HT1080 (cell line): ENCODE measurements at places on chromosomes 7 and 10. TPM values are rescaled to one million over a fixed set of nuclear protein-coding genes. Genes with fewer than 3 reads are reported as not detected.
A peak's percentile ranks its signal among the peaks of the same experiment; 100 is the strongest.

DNA sequence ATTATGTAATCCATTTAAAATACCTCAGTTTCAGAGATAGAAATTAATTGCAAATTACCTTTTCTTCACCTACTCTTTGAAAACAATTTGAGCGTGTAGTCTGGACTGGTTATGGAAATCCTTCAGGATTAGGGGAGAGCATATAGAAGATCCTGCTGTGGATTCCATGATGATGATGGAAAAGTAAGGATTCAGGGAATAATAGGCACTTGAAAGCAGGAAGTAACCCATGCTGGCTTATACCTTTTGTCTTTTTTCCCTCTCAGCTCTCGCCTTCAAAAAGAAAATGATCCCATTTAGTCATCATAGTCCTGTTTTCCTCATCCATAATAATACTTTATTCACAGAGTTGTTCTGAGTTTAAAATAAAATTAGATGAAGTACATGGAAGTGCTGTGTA, 4.4 kb downstream of the HBP1 start:
- no peak for DNase-seq

DNA sequence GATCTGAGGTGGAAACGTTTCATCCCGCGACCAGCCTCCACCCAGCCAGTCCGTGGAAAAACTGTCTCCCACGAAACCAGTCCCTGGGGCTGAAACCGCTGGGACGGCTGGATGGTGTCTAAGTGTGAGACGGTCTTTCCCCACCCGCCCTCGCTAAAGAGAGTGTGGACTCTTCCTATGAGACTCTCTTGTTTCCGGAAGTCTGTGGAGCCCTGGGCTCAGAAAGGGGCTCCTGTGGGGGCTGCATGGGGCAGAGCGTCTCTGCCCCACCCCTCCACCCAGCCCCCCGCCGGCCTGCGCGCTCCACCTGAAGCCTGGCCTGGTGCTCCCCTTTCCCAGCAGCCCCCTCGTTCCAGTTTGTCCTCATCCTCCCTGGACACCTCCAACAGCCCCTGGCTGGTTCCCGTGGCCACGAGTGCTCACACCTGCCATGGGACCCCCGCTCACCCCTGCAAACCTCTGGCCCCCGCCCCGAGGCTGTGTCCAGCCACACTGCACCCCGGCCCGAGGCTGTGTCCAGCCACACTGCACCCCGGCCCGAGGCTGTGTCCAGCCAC, 28.7 kb downstream of the CFAP46 start:
- DNase-seq: no peak

Gene STEAP4
- not detected in 2 replicates for total RNA-seq

GRCh38 chr10:124498056-124498455, 36.4 kb downstream of the LHPP start:
- no peak for DNase-seq

DNA sequence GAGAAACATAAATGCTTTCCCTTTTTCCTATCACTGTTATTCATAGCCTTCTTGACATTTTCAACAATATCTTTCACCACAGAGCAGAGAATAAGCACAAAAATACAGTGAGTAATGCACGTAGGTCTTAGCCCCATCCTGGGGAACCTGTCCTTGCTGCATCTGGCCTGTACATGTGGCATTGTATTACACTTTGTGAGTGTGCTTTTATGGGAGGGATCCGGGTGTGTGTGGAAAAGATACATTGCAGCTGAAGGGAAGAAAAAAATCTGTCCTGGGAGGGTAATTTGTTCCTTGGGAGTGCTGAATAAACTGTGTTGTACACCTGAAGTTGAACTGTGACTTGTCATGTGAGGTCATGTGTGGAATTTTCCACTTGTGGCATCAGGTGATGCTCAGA, 422.7 kb upstream of the LRGUK start:
- peak; percentile 8 for DNase-seq

Gene NKX1-2
- 0.05 TPM in 1 of 2 replicates, not detected in the other for total RNA-seq

Gene IFIT1B
- total RNA-seq: not detected in 2 replicates

Gene ERV3-1
- total RNA-seq: 1.5 and 1.7 TPM in 2 replicates

DNA sequence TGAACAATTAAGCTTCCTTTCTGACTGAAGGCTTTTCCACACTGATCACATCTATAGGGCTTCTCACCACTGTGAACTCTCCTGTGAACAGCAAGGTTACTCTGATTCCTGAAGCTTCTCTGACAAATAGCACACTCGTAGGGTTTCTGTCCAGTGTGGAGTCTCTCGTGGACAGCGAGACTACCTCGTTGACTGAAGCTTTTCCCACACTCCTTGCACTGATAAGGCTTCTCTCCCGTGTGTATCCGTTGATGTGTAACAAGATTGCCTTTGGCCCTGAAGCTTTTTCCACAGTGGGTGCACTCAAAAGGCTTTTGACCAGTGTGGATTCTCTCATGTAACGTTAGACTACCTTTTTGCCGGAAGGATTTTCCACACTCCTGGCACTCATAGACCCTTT, 4.4 kb downstream of the ZNF32 start:
- DNase-seq: no peak

- peak; percentile 75 for DNase-seq
These were observed 62.8 kb upstream of the C7orf33 start for GRCh38 chr7:148527717-148528168.

DNA sequence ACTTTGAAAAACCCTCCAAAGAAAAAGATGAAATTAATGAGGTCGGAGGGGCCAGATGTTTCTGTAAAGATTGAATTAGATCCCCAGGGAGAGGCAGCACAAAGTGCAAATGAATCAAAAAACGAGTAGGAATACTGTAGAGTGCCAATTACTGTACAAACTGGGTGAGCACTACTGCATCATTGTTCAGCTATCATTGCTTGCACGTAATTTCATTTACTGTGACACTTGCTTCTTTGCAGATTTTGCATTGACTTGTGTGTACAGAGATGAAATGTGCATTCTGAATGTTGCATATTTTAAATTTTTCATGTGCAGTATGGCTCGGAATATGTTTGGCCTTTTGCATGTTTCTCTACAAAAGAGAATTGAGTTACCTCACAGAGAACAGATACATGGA, 123.7 kb downstream of the LCOR start:
- no peak for DNase-seq

GRCh38 chr10:31914370-31914769, 14.3 kb downstream of the ARHGAP12 start:
- DNase-seq: no peak

- DNase-seq: no peak
These were observed 350.5 kb upstream of the NPSR1 start for GRCh38 chr7:34307540-34307939.

Gene NUTM2E
- not detected in 2 replicates for total RNA-seq
